Peyer's patch (tissue), 4 donors: ENCODE measurements at places on chromosomes 1 and 21.

DNA sequence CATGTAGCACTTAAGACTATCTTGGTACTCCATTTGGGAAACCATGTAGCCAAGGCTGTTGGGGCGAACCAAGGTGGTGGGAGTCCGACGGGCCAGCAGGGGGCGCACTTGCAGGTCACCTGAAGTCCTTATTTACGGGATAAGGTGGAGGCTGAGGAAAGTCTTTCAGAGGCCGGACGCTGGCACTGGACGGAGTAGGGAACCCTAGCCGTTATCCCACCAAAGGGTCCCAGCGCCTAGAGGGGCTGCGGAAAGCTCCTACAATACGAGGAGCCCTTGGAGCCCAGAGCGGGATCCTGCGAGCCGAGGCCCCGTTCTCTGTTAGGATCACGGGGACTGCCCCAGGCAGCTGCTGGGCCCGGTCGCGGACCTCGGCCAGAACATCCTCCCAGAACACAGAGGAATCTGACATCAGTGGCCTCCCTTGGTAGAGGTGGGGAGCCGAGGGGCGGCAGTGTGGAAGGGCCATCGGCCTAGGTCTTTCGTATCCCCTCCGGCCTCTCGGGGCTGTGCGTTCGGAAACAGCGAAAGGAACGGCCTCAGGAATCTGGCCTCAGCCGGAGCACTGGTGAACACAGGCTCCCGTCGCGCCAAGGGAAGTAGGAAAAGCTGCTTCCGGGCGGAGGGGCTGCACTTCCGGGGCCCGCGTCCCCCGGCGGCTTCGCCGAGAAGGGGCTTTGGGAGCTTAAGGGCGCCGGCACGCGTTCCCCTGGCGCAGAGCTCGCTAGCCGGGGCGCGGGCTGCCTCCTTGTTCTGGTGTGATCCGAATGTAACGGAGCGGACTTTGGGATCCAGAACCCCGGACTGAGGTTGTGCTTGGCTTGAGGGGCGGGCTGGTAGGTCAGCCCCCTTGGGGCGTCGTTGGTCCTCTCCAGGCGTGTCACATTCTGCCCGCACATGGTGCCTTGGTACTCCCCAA lies 29.9 kb upstream of the RPTN start:
- peak; percentile 66 for DNase-seq
- no peaks in the 10 kb centered on the region for H3K4me1 ChIP-seq
- H3K27ac ChIP-seq, result peak overlapping the region; percentile 45
- no peaks in the 10 kb centered on the region for H3K36me3 ChIP-seq
- H3K27me3 ChIP-seq, result no peaks in the 10 kb centered on the region
- H3K4me3 ChIP-seq, result peak overlapping the region; percentile 59

- H3K27me3 ChIP-seq, result no peaks in the 10 kb centered on the region
- H3K4me3 ChIP-seq, result no peak overlapping the region
- H3K4me1 ChIP-seq, result peaks cover 9% of the 10 kb centered on the region
- DNase-seq, result no peak
Observed at GRCh38 chr1:10045480-10046355, 13.0 kb downstream of the UBE4B start.

GRCh38 chr21:25428537-25428936 lies 178.7 kb downstream of the MRPL39 start:
- DNase-seq, result no peak
- H3K4me1 ChIP-seq, result no peaks in the 10 kb centered on the region
- no peaks in the 10 kb centered on the region for H3K27me3 ChIP-seq
- H3K27ac ChIP-seq, result no peak overlapping the region

DNA sequence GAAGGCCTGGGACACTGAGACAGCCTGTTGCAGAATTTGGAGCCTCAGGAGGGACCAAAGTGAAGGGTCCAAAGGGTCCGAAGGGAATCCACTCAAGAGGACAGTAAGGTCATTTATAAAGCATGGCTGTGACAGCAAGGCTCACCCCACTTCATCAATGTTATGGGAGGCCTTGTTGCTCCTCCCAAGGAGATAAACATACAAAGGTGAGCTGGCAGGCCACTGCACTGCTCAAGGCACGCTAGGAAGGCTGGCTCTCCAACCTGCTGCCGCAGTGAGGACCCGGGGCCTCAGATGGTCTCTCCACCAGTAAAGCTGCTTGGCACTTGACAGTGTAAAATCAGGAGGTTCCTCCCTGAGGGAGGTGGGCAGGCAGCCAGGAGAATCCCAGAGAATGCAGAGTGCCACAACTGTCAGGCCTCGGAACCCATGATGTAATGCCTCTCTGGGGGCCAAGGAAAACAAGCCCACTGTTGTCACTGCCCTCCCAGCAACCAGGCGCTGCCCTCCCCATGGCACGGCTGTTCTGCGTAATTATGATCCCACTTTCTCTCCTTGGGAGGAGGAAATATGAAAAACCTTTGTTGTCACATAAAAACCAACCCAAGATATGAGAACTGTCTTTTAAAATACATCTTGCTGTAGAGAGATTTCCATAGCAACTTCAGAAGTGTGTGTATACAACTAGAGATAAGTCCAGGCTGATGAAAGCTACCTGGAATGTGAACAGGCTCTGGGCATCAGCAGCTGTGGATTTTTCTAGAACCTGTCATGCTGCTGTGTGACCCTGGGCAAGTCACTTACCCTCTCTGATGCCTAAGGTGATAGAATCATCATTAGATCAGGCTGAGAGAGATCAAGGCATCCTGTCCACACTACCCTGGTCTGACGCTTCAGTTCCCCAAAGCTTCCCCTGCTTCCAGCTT lies 102.5 kb downstream of the KCNN3 start:
- no peak overlapping the region for H3K4me3 ChIP-seq
- H3K27ac ChIP-seq, result no peak overlapping the region
- DNase-seq, result no peak
- H3K4me1 ChIP-seq, result no peaks in the 10 kb centered on the region

DNA sequence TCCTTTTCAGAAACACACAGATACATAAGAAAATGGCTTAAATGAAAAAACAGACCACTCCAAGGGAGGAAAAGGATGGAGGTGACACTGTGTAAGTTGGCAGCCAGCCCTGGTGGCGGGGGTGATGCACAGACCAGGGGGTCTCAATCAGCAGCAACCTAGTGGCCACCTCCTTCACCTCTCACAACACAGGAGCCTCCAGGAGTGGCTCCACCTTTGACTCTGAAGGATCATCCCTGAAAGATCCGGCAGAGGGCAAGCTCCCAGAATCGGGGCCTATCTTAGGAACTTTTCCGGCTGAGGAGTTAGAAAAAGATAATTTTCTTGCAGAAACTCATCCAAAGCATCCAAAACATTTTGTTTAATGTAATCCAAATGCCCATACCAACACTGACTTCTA lies 51.2 kb upstream of the SMYD2 start:
- no peak overlapping the region for H3K4me3 ChIP-seq
- no peak for DNase-seq
- no peak overlapping the region for H3K27ac ChIP-seq
- H3K4me1 ChIP-seq, result no peaks in the 10 kb centered on the region
- H3K27me3 ChIP-seq, result no peaks in the 10 kb centered on the region
- H3K36me3 ChIP-seq, result no peaks in the 10 kb centered on the region

- H3K4me1 ChIP-seq, result peaks cover 15% of the 10 kb centered on the region
- no peak overlapping the region for H3K4me3 ChIP-seq
- no peak for DNase-seq
- H3K36me3 ChIP-seq, result no peaks in the 10 kb centered on the region
Observed at GRCh38 chr1:8712413-8713231, 104.8 kb downstream of the RERE start.

DNA sequence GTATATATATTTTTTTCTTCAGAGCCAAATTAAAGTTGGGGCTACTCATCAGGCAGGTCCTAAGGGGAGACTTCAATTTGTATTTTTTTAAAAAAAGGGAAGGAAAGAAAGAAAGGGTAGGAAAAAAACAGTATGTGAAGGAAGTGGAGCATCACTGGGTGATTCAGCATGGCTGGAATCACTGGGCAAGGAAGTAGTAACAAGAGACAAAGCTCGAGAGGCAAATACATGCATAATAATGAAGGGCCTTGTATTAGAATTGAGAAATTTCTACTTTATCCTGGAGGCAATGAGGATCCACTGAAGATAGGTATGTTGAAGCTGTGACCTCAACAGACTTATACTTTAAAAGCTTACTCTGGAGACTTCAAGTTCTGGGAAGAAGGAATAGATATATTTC lies 184.4 kb downstream of the COQ8A start:
- no peaks in the 10 kb centered on the region for H3K27me3 ChIP-seq
- no peak overlapping the region for H3K4me3 ChIP-seq
- no peak for DNase-seq
- H3K4me1 ChIP-seq, result no peaks in the 10 kb centered on the region
- no peaks in the 10 kb centered on the region for H3K36me3 ChIP-seq
- no peak overlapping the region for H3K27ac ChIP-seq

DNA sequence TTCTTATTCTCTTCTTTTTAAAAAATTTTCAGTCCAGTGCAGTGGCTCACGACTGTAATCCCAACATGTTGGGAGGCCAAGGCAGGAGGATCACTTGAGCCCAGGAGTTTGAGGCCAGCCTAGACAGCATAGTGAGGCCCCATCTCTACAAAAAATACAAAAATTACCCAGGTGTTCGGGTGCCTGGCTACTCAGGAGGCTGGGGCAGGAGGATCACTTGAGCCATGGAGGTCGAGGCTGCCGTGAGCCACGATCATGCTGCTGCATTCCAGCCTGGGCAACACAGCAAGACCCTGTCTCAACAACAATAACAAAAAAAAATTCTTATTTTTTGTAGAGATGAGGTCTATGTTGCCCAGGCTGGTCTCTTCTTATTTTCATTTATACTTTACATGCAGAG lies 7.9 kb downstream of the PLA2G2D start:
- H3K4me3 ChIP-seq, result no peak overlapping the region
- no peaks in the 10 kb centered on the region for H3K36me3 ChIP-seq
- no peaks in the 10 kb centered on the region for H3K4me1 ChIP-seq
- no peak overlapping the region for H3K27ac ChIP-seq
